ENCODE measurements at places on chromosomes 7 and 10.
A peak's percentile ranks its signal among the peaks of the same experiment; 100 is the strongest.

DNA sequence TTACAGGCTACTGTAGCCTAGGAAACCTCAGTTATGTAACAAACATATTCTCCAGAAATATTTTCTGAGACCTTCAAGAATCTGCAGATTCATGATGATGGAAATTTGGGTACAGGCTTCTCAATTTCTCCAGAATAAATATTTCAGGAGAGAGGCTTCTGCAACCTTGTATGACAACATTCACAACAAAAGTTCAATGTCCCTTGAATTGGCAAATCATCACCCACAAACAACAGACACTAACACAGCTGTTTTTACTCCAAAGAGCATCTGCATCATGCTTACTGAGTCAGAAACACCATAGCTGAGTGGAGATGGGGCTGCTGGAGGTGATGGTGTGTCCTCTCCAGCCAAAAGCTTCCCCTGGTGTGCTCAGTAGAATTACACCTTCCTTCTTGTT lies 9.3 kb upstream of the COBL start:
- no peak for DNase-seq

- DNase-seq, result no peak
These were observed 13.9 kb downstream of the SND1 start for GRCh38 chr7:127665922-127666321.

- no peak for DNase-seq
These were observed 2.1 kb upstream of the SFMBT2 start for GRCh38 chr10:7412928-7413282.

- DNase-seq, result peak; percentile 50
These were observed 642 bp downstream of the STK32C start for GRCh38 chr10:132306864-132307751.

DNA sequence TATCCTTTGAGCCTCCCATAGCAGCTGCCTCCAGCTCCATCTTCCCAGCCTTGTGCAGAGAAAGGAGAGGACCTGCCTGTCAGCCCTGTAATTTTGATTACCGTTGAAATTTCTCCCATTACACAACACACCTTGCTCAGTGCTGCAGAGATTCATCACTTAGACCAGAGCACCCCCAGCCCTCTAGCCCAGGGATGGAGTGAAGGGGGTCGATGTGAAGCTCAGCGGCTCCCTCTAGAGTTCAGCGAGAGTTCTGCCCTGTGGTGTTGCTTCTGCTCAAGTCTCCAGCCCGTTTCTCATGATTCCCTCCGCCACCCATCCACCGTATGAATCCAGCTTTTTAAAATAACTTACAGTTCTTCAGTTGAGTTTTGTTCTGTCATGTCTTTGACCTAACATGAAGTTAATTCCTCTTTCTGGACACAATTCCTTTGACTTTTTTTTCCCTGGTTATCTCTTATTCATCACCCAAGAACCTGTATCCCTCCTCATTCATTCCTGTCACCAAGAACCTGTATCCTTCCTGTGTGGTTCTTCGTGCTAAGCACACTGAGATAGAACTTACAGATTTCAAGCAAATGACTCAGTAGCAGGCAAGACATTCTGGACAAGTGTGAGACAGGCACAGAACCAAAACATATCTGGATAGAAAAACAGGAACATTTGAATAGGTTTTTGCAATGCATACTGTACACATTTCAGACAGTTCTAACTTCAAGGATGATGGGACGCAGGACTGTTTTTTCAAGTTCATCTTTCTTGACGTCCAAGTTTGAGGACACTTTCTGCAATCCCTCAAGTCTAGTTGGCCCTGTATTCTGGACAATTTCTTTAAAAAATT lies 35.0 kb upstream of the ZNF32 start:
- peak; percentile 55 for DNase-seq

Data from stimulated activated CD8-positive, alpha-beta memory T cell treated with anti-CD3 and anti-CD28 coated beads, Interleukin-4, amount 100 ng/mL, for 48 hours (primary cell).